LHCN-M2 (cell line): ENCODE measurements at places on chromosomes 1 and 21.
A peak's percentile ranks its signal among the peaks of the same experiment; 100 is the strongest.

GRCh38 chr1:10338047-10338446 lies 60.8 kb upstream of the PGD start:
- peak; percentile 52 for DNase-seq

GRCh38 chr1:212561501-212561931 lies 47.0 kb upstream of the ATF3 start:
- peak; percentile 57 for DNase-seq

DNA sequence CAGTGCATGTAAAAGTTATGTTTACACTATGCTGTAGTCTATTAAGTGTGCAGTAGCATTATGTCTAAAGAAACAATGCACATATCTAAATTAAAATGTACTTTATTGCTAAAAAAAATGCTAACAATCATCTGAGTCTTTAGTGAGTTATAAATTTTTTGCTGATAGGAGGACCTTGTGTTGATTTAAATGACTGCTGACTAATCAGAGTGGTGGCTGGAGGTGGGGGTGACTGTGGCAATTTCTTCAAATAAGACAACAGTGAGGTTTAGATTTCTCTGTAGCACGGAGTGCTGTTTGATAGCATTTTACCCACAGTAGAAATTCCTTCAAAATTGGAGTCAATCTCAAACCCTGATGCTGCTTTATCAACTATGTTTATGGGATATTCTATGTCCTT lies 37.0 kb downstream of the HS2ST1 start:
- DNase-seq: no peak

- DNase-seq: no peak
These were observed 21.2 kb upstream of the FMO4 start for GRCh38 chr1:171292799-171293198.

- DNase-seq: peak; percentile 83
These were observed 49.8 kb downstream of the ACOT7 start for GRCh38 chr1:6343506-6344405.

- no peak for DNase-seq
These were observed 4.0 kb upstream of the DMRTA2 start for GRCh38 chr1:50427086-50427817.

DNA sequence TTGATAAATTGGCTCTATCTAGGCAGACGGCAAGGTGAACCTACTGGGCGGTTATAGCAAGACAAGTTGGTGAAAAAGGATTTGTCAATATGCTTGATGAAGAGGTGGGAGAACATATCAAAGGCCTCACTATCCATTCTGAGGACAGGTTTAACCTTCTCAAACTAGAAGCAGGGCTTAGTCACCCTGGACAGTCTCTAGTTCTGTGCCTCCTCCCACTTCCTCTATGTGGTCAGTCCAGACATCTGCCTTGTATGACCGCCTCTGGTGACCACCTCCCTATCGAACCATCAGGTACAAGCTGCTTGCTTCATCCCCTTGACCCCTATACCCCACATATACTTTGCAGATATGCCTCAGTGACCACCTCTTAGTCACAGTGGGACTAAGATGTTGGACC lies 2.3 kb upstream of the SCYL3 start:
- no peak for DNase-seq

DNA sequence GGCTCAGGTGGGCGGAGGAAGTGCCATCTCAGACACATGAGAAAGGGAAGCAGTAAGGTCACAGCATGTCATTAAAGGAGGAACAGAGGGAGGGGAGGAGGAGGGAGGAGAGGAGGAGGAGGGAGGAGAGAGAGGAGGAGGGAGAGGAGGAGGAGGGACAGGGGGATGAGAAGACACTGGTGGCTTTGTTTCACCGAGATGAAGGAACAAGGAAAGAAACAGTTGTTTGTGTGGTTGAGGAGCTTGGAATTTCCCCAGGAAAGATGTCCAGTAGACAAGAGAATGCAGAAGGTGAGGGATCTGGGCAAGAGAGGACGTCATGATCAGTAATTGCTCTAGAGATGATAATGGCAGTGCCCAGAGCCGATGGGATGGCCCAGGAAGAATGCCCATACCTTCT lies 97.7 kb downstream of the AJAP1 start:
- no peak for DNase-seq

- no peak for DNase-seq
These were observed 66.3 kb downstream of the VWA5B1 start for GRCh38 chr1:20356850-20357459.

DNA sequence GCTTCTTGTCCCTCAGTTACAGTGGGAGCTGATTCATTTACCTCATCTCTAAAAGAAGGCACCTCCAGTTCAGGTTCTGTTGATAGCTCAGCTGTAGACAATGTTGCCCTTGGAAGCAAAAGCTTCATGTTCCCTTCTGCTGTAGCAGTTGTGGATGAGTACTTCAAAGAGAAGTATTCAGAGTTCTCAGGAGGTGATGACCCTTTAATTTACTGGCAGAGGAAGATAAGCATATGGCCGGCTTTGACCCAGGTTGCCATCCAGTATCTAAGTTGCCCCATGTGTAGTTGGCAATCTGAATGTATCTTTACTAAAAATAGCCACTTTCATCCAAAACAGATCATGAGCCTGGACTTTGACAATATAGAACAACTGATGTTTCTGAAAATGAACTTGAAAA lies 4.5 kb downstream of the ZBED6 start:
- DNase-seq: peak; percentile 5

GRCh38 chr1:211198111-211198510 lies 61.1 kb upstream of the RCOR3 start:
- DNase-seq: peak; percentile 87

DNA sequence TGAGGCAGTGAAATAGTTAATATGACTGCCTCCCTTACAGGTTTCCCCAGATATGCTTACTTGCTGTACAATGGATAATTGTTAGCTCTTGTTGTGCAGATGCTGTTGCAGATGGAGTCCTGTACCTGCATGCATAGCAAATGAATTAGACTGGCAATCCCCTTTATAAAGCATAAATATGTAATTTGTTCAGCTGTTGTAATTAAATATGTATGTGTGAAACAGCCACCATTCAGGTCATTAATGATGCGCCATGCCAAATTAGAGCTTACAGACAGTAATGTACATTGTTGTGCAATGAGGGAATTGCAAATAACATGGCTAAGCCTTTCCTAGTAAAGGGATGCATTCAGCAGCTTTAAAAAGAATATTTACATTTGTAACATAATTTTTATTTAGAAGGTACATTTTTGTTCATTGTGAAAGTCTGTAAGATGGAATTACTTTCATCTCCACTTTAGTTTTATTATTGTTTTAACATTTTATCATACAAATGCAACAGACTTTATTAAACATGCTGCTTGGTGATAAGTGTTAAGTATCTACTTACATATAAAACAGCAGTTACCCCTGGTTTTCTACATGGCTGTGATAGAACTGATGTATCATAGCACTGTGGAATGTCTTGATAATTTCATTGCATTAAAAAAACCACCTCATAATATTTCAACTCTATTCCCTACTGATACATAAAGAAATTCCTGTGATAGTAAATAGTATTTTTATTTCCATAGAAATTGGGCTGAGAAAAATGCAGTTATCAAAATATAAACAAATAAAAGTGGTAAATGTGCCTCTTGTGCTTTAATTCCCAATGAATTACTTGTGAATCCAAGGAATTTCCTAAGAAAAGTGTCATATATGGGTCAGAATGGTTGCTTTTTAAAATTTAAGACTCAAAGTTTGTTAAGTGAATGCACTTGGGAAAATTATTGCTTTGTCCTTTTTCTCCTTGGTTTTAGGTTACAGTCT lies 99.0 kb downstream of the NFIA start:
- no peak for DNase-seq

DNA sequence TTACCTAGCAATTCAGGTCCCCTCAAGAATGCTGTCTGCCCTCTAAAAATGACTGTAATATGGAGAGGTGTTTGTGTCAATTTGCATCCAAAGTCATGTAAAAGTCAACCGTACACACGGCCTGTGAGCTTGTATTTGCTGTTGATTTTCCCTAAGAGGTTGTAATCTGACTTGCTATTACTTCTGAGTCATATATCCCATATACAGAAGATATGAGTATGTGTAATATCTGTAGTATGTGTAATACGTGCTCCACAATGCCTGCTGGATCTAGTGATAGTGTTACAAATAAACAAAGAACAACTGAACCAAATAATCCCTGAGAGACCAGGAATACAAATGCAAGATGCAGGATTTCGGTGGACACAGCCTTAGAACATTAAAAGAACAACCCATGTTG lies 1.4 kb upstream of the KCNJ6 start:
- peak; percentile 86 for DNase-seq

- DNase-seq: no peak
These were observed 21.6 kb downstream of the ENO1 start for GRCh38 chr1:8856689-8857412.

GRCh38 chr1:5927506-5928370 lies 64.5 kb downstream of the NPHP4 start:
- no peak for DNase-seq

GRCh38 chr1:8456308-8456912 lies 138.5 kb downstream of the SLC45A1 start:
- DNase-seq: peak; percentile 90

DNA sequence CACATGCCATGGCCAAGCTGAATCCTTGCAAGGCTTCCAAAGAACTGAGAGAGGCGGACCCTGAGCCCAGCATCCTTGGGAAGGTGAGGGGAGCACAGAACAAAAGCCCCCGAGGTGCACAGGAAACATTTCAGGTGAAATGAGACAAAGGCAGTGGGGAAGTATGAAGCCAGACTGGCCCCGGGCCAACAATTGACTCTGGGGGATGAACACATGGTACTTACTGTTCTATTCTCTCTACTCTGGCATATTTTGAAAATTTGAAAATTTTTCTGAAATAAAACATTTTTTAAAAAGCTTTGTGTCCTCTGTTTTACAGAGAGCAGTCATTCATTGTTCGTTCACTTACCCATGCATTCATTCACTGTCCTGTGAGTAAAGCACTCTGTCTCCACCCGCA lies 77.7 kb downstream of the GRIK3 start:
- DNase-seq: no peak

GRCh38 chr1:219113261-219113660 lies 60.4 kb upstream of the LYPLAL1 start:
- peak; percentile 37 for DNase-seq

- peak; percentile 53 for DNase-seq
These were observed at the start of gene F5 for GRCh38 chr1:169586395-169587255. Gene F5, minus strand, starts transcription at chr1:169586481. Its CDS starts 95 bp downstream, at chr1:169586386.

GRCh38 chr1:211932231-211932932 lies 101.8 kb upstream of the LPGAT1 start:
- peak; percentile 64 for DNase-seq
